ENCODE measurements at places on chromosomes 7 and 10.

DNA sequence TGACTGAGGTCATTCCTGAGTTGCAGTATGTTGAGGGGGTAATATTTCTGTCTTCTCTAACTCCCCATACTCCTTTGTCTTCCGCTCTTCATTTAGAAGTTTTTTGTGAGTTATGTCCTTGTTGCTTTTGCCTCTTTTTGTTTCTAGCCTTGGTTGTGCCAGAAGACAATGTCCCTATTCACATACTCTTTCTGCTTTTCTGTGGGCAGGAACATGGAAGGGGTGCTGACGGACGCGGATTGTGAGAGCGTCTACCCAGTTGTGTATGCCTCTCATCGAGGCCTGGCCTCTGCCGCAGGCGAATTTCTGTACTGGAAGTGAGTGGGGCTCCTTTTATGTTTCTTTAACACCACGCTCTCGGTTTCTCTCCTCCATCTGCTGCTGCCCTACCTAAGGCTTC lies 20.5 kb downstream of the STAG3 start:
- DNase-seq = no peak

DNA sequence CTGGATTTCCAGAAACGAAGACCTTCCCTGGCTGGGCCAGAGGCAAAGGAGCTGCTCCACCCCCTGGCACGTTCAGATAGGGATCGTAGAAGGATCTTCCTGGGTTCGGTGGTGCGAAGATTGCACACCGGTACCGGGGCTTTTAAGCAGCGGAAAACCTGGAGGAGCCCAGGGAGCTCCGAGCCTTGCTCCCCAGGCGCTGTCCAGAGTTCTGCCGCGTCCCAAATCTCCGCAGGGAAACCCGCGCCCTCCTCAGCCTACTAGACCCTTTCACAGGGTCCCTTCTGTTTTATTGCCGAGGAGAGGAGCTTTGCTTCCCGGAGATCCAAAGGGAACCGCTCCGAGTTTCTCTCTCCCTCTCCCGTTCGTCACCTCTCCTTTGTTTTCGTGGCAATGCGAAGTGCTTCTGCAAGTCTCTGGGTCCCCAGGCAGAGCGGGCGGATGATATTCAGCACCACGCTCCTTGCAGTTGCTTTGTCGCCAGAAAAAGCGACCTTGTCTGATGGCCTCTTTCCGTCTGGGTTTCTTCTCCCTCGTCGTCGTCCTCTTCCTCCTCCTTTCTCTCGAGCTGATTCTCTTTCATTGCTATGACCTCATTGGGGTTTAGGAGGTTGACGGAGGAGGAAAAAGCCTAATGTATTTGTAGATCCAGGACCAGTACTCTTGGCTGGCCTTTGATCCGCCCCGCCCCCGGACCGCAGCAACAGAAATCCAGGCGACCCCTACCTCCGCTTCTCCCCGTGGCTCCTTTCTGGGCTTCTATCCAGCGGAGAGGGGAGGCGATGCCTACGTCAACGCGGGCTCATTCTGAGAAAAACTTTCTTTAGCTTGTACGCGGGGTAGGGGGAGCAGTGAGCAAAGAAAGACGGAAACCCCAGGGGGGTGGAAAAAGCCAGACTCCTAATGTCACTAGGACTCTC lies at the start of gene TMEM196:
TMEM196 (minus strand) TSS at position 777 of the 920 bp plus-strand sequence. CDS start 921 bp downstream, outside the sequence.
- no peak for DNase-seq

DNA sequence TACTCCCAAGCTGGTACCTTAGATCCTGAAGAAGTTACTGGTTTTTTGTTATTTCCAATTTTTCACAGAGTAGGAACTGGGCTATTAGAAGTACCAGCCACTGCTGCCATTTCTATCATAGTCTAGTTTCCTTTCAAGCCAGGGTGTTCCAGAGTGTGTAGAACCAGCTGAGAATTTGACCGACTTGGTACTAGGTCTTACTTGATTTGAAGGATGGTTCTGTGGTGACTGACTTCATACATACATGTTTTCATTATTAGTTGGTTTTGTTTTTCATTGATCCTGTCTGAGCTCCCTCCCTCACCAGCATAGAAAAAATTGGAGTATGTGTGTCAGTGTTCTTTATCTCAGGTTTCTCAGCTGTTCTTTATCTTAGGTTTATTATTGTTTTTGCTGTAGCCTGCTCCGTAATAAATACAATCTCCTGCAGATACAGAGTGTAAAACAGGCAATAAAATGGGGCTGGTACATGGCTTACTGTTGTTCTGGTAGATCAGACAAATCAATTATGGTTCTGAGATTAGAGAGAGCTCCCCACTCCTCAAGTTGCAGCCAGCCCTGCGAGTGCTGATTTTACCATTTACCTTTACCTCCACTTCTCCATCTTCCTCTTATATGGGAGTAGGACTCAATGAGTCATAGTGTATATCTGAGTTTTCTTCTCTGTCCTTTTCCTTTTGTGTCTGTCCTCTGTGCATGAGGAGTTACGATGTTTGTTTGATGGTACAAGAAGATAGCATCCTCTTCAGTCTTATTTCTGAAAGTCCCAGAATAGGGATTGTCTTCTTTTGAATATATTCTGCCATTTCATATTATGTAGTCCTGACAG lies 122.6 kb downstream of the LRRC4 start:
- DNase-seq = no peak

DNA sequence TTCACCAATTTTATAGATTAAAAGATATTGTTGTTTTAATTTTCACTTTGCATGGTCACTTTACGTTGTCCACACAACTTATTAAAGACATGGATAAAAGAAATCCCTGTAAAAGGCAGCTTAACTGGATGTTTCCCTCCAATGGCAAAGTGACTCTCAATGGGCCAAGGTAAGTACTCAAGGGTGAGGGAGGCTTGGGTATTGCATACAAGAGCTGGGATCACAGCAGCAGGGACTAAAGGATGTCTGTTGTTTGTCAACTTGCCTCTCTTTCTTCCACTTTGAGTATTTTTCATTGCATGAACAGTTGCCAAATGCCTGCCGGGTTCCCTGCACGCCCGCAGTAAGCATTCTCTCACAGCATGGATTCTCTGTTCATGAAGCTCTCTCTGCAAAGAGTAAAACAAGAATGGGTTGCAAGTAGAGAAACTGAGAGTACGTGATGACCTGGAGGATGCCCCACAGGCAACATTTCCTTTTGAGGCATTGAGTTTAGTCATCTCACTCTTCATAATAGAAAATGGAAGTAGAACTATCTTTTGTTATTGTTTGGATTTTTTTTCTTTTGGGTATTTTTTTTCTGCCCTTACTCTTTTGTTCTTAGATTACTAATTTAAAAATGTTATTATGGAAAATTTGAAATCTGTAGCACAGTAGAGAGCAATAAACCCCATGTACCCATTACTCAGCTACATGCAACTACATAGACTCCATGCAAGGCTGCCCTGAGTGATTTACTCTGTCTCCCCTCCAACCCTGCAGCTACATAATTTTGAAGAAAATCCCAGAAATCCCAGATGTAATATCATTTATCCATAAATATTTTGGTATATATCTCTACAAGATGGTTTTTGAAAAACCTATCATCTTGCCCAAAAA lies 26.3 kb downstream of the GPR141 start:
- no peak for DNase-seq

- no peak for DNase-seq
Observed at GRCh38 chr7:106365252-106366005, 80.6 kb upstream of the NAMPT start.

DNA sequence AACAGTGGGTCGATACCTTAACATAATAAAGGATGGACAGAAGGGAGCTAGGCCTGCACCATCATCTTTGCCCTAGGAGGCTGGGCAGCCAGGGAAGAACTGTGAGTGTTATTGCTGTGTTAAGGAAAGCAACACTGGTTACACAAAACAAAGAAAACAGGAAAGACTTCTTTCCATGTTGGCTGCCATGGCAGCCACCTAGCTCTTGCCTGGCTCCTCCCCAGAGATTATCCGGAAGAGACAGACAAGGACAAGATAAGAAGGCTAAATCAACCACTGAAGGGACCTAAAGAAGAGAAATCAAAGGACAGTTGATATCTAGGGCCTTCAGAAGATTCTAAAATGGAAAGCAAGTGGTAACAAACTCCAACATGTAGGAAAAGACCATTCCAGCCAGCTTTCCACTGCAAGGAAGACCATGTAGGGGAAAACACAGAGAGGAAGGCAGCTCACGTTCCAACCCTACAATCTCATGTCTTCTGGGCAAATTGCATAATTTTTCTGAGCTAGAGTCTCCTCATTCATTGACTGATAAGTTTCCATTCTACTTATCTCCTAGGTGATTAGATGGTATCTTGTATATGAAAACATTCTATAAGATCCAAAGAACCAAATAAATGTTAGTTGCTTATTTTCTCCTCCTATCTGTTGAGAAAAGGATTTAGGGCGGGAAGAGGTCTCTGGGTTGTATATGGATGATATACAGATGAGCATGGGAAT lies 51.2 kb downstream of the SP8 start:
- DNase-seq = no peak

DNA sequence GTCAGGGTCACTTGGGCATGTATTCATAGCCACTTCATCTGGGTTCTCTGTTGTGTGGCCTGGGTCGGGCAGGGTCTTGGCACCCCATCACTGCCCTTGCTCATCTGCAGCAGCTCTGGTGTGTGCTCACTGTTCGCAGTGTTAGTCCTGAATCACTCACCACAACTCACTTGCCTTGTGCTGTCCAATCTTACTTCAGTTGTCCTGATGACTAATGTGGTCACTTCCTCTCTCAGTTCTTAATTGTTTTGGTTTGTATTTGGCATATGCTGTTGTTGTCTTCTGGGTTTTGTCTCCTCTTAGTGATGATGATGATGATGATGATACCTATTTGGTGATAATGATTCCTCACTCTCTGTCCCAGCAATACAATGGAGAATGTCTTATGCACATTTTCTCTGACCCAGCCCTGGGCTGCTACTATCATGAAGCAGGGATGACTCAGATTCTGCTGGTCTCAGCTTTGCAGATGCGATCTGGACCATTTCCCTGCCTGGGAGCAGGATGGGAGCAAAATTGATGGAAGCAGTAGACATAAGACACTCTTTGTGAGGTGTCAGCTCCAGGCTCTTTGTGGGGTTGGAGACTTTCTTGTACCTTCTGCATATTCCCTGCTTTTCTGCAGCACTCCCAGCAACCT lies 17.0 kb downstream of the ADRA2A start:
- DNase-seq = no peak

GRCh38 chr7:20742913-20743312 lies 43.8 kb downstream of the SP8 start:
- DNase-seq = no peak

DNA sequence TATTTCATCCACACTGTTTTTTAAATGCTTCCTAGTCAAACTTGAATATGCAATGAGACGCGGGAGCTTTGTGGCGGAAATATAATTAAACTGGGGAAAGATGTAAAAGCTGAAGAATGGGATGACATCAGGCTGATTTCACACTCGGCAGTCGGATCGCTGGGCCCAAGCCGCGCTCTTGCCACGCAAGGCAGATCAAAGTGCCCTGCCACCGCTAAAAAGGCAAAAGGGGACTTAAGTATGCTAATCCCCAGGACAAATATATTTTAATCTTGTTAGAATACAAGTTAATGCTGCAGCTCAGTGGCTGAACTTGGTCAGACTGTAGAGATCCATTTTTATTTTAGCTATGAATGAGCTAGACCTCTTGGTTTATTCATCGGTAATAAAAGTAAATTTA lies 13.8 kb downstream of the EN2 start:
- DNase-seq = no peak

- DNase-seq = peak; percentile 61
Observed at GRCh38 chr7:23055582-23056178, 41.8 kb upstream of the HYCC1 start.

- DNase-seq = no peak
Observed at GRCh38 chr7:113285411-113285810, 167.1 kb upstream of the SMIM30 start.

DNA sequence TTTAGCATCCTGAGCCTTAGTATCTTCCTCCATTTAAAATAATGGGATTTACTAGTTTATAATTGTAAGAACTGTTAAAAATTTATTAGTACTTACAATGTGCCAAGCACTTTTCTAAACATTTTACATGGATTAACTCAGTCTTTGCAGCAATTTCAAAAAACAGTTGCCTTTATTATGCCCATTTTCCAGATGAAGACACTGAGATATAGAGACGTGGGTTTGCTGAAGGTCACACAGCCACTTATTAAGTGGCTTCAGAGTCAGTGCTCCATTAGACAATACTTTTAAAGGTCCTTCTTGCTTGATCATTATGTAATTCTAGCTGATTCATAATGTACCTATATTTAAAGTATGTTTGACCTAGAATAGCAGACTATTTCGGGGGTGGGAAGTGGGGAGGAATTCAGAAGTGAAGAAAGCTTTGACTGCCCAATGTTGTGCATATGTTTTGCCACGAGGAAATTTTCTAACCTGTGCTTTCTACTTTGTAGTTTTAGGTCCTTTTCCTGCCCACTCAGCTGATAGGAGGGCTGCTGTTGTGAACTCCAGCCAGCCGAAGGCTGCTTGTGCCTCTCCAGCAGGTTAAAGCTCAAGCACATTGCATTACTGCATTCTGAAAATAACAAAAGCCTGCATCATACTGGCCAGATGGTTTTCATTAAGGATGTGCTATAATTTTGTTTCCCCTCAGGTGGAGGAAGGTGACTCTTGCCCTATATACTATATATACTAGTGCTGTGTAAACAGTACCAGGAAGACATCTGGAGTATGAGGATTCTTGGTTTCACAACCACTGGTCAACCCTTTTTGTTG lies 4.3 kb downstream of the PLEKHA8 start:
- DNase-seq = no peak

- no peak for DNase-seq
Observed at GRCh38 chr7:91846436-91846835, 34.1 kb downstream of the MTERF1 start.

DNA sequence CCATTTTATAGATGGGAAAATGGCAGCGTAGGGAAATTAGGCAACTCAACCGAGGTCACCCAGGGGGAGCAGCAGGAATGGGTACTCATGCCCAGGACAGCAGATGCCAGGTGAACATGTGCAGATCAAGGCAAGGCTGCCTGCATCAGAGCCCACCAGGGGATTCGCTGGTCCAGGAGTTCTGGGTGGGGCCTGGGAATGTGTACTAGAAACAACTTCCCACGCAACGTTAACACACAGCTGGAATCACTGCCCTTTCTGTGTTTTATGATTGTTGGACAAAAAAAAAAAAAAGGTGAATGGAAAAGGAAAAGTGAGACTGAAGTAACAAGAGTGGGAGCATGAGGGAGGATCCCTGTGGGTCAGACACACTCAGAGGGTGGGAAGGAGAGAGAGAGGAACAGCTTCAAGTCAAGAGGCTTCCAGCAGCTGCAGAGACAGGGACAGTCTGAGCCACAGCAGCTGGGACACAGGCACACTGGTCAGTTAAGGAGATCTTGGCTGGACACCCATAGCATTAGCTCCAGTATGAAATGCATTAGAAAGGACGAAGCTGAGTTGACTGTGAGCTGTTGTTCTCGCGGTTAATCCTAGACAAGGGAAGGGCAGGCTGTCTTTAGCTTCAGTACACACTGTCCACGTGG lies 187.9 kb upstream of the INHBA start:
- no peak for DNase-seq

- no peak for DNase-seq
Observed at GRCh38 chr7:149877890-149878522, 4.2 kb downstream of the ATP6V0E2 start.

Measured in CD4-positive, alpha-beta T cell treated with Interleukin-6 at 100 ng/mL for 8 hours (primary cell).